ENCODE measurements at places on chromosomes 4 and X.

GRCh38 chr4:77199701-77200100, 42.7 kb downstream of the CCNG2 start:
- DNase-seq: no peak

DNA sequence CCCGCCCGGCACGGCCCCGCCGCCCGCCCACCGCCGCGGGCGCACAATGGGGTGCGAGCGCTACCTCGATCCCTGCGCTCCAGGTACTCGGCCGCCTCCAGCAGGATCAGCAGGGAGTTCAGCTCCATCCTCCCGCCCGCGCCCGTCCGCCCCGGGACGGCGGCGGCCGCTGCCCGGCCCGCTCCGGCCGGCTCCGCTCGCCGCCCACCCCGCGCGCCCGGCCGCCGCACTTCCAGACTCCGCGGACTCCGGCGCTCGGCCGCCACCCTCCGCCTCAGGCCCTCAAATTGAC, at the start of gene MXD4:
MXD4 (minus strand) TSS at position 257 of the 292 bp plus-strand sequence; CDS start at position 128, 129 bp downstream.
- no peak for DNase-seq

GRCh38 chr4:186829740-186830449, 106.2 kb upstream of the FAT1 start:
- DNase-seq: no peak

GRCh38 chrX:13123857-13124345, 79.5 kb upstream of the FAM9C start:
- DNase-seq: no peak

DNA sequence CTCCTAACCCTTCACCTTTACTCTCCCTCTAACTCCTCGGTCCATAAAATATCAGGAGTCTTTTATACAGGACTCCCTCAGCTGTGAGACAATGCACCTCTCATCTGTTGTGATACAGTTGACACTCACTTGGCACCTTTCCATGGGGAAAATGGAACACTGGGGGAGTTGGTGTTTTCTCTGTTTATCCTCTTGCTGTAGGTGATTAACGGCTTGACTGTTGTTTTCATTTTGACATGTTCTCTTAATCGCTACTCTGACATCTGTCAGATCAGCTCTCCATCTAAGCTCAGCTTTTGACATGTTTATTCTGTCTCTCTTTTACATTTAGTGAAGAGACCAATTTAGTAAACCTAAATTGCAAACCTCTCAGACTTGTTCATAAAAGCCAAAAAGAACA, 604.8 kb downstream of the TRAM1L1 start:
- DNase-seq: no peak

Measured in NT2/D1 (cell line).